ENCODE measurements at places on chromosomes 16 and 17.
A peak's percentile ranks its signal among the peaks of the same experiment; 100 is the strongest.

DNA sequence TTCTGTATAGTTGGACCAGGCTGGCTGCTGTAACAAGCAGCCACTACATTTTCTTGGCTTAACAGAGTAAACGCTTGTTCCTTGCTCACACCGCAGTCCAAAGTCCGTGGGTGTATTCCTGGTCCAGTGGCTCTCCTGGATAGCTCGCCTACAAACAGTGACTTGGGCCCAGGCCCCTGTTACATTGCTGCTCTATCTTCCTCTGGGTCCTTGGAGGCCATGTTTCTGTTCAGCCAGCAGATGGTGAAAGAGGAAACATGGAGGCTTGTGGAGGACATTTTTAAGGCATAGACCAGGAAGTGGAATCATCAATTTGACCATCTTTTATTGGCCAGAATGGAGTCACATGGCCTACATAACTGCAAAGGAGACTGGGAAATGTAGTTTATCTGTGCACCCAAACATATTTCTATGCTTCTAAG, 55.1 kb downstream of the ATP2C2 start:
- DNase-seq = peak; percentile 36

DNA sequence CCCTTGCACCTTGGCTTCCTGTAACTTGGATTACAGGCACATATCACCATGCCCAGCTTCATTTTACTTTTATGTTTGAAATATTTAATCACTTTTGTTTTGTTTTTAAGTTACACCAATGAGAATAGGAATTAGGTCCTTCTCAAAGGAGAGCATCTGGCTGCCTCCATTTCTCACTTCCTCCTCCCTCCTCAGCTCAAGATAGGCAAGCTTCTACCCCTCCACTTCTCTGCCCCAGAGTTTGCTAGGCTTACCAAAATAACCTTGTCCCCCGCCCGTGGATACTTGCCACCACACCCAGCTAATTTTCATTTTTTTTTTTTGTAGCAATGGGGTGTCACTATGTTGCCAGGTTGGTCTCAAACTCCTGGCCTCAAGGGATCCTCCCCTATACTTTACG, 17.9 kb downstream of the GABARAPL2 start:
- no peak for DNase-seq

DNA sequence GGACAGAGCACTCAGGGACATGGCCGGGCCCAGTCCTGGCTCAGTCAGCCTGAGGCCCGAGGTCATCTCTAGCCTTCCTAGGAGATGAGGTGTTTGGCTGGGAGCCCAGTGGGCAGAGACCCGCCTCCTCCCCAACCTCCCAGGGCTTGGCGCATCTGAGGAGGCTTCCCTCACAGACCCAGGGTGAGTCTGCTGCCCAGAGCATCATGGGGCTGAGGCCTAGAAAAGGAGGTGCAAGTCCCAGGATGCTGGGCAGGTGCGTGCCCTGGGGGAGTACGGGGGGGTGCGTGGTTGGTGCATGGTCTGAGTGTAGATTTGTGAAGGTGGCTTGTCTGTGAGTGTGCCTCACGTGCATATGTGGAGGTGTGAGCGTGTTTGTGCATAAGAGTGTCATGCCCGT, 4.7 kb downstream of the PDE6G start:
- DNase-seq = peak; percentile 81

DNA sequence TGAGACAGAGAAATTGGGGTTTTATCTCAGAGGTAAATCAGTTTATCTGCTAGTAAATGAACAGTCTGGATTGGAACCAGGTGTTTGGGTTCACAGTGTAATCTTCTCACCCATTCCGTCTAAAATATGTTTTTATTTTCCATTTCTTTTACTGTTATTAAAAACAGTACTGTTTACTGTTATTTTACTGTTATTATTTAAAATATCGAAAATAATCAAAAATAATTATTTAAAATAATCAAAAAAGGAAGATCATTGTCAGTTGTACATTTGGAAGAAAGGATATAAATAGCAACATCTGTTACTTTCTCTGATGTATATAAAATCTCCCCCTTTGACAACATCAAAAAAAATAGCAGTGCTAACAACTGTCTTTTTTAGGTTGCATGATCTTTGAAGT, 11.5 kb downstream of the NUP93 start:
- DNase-seq = no peak

DNA sequence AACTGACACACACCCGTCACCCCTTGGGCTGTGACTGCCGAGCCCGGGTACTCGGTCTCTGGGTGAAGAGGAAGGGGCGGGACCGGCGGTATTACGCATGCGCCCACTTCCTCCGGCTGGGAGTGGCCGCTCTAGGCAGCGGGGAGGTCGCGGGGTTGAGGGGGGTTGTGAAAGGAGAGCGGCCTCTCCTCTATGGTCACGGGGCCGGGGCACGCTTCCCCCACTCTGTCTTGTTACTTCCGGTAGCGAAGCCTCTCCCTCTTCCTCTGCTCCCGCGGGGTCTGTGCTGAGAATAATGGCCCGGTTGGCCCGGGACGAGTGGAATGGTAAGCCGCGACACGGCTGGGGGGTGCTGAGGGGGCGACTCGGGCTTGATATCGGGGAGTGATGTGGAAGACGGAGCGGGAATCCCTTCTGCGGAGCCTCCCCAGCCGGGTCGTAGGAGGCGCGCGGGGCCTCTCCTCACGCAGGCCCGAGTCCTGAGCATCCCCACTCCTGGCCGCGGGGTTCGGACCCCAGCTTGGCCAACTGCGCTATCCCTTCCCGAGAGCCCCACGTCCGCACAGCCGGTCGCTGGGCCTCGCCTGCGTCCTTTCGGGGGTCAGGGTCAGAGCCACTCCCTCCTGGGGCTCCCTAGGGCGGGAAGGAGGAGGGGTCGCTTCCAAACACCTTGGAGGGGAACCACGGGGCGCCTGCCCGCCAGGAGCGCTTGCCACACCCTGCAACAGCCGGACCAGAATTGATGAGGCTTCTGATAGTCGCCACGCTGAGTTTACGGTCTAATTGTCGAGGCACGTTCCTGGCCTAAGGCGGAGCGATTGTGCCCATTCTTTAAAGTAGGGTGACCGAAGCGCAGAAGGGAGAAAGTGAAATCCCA, at the start of gene BFAR:
BFAR (plus strand) TSS at position 259 of the 877 bp plus-strand sequence. CDS start 11,396 bp downstream, outside the sequence.
- peak; percentile 98 for DNase-seq

GRCh38 chr17:8392274-8392673, 5.4 kb downstream of the RNF222 start:
- DNase-seq = no peak

GRCh38 chr16:28100810-28101532, 37.5 kb upstream of the GSG1L start:
- no peak for DNase-seq

DNA sequence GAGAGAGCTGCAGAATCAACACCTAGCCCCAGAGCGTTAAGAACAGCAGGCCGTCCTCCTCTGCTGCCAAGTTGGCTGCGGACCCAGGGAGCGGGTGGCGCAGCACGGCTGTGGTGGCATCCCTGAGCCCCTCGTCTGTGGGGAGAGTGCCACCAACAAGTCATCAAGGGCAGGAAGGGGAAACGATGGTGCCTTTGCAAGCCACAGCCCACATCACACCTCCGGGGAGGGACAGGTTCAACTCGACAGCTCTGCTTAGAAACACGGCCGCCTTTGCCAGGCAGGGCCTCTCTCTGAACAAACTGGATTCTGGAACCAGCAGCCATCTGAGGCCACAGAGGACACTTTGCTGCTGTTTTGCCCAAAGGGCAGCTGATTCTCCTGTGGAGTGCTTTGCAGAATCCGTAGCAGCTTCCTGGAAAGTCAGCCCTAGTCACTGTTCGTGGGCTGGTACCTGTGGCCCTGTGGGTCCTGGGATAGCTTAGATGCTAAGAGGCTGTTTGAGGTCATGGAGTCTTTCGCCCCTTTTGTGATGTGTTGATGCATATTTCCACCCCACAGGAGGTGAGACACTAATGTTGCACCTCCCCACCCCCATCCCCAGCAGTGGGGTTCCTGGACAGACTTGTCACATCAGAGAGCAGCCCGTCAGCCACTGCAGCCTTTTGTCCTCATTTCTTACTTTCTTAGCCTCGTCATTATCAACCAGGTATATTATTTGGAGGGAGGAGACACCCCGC, 270.6 kb downstream of the CPPED1 start:
- DNase-seq = no peak

DNA sequence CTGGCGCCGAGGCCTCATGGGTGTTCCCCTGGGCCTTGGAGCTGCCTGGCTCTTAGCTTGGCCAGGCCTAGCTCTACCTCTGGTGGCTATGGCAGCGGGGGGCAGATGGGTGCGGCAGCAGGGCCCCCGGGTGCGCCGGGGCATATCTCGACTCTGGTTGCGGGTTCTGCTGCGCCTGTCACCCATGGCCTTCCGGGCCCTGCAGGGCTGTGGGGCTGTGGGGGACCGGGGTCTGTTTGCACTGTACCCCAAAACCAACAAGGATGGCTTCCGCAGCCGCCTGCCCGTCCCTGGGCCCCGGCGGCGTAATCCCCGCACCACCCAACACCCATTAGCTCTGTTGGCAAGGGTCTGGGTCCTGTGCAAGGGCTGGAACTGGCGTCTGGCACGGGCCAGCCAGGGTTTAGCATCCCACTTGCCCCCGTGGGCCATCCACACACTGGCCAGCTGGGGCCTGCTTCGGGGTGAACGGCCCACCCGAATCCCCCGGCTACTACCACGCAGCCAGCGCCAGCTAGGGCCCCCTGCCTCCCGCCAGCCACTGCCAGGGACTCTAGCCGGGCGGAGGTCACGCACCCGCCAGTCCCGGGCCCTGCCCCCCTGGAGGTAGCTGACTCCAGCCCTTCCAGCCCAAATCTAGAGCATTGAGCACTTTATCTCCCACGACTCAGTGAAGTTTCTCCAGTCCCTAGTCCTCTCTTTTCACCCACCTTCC, 7.9 kb downstream of the HIRIP3 start:
- DNase-seq = no peak

GRCh38 chr17:18182110-18182977, 1.3 kb upstream of the ALKBH5 start:
- DNase-seq = no peak

DNA sequence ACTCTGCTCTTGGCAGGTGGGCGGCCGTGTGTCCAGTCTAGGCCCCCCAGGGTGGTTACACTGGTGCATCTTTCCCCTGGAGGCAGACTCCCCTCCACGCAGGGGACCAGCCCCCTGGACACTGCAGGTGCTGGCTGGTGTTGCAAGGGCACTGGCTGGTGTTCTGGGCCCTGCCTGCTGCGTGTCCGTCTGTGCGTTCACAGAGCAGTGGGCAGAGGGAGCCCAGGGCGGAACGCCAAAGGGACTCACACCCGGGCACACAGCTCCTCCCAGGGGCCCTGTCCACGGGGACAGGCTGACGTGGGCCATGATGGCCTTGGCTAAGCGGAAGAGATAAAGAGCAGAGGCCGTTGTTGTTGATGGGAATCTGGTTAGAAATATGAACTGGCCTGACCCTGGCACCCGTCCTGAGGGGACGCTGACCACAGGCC, 27.3 kb downstream of the ACSF3 start:
- DNase-seq = no peak

All from fibroblast of skin of right biceps (primary cell).